CD4-positive, alpha-beta T cell treated with Interleukin-4 for 4 hours (primary cell): ENCODE measurements at places on chromosomes 3 and 15.

DNA sequence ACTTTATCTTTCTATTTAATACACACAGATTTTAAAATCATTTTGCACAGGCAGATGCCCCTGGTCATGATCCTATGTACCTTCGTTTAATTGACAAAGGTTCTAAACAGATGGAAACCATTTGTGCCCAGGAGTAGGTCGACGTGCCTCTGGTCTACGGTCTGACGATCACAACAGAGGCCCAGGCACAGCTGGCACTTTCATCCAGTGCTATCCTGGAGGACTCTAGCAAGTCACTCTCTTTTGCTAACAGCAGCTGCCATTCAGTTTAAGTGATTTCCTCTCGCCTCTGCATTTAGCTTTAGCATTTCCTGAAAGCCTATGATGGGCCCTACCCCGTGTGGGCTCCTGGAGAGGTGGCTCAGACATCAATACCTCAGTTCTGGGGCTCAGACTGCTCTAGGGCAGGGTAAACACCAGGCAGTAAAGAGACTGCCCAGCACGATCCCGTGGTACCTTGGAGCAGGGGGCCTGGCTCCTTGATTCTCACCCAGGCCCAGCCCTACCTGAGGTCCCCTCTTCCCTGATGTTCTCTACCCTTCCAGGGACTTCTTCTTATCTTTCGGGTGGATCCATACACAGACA is 83.2 kb upstream of the SNRPA1 start:
- no peak for DNase-seq

DNA sequence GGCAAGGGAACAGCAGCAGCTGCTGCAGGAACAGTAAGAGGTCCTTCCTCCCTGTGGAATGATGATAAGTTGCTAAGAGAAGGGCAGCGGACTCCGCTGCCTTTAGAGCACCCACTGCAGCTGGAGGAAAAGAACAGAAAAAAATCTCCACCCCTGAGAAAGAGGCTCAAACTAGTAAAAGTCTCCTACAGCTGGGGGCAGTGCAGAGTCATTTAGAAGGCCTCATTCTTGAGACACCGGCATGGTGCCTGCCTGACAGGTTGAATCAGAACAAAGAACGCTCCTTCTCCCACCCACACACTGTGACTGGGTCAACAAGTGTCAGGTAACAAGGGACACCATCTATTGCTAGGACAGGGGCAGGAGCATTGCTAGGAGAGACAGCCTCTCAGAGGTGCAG is 188.4 kb downstream of the ABHD5 start:
- DNase-seq, result no peak

DNA sequence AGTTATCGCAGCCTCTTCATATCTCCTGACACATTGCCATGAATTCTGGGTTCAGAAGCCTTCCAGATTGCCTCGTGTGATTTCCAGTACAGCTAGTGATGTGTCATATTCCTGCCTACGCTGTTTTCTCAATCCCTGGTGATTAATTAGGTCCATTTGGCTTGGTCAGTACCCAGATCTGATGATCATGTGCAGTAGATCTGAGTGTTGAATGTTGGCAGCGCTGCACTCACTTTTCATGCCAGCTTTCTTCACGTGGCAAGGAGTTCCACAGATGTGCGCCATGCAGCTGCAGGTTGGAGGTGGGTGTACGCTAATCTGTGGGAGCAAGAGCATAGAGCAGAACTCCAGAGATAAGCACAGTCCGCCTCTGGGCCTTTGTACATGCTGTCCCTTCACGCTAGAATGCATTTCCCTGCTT is 86.9 kb upstream of the COL6A5 start:
- no peak for DNase-seq

DNA sequence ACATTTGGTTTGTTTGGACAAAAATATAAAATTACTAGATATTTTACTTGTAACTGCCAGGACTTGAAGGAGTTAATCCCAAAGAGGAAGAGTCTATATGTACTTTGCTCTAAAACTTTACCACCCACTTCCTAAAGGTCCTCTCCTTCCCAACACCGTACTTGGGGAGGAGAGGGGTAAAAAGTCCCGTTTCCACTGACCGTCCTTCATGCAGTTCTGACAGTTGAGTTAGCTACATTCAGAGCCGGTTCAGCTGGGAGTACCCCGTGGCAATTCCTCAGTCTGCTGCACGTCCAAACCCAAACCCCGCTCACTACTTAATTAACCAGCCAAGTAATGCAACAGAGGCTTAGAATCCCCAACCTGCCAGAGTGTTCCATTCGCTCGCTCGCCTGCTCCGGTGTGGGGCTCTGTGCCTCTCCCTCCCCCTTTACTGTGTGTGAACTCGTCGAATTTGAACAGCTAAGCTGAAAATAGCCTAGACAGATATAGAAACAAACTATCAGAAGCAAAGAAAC is 519.7 kb downstream of the FOXP1 start:
- peak; percentile 48 for DNase-seq

GRCh38 chr3:28624084-28624483 is 275.5 kb upstream of the AZI2 start:
- DNase-seq, result no peak

GRCh38 chr3:47614788-47615187 is 36.1 kb upstream of the CSPG5 start:
- DNase-seq, result no peak

DNA sequence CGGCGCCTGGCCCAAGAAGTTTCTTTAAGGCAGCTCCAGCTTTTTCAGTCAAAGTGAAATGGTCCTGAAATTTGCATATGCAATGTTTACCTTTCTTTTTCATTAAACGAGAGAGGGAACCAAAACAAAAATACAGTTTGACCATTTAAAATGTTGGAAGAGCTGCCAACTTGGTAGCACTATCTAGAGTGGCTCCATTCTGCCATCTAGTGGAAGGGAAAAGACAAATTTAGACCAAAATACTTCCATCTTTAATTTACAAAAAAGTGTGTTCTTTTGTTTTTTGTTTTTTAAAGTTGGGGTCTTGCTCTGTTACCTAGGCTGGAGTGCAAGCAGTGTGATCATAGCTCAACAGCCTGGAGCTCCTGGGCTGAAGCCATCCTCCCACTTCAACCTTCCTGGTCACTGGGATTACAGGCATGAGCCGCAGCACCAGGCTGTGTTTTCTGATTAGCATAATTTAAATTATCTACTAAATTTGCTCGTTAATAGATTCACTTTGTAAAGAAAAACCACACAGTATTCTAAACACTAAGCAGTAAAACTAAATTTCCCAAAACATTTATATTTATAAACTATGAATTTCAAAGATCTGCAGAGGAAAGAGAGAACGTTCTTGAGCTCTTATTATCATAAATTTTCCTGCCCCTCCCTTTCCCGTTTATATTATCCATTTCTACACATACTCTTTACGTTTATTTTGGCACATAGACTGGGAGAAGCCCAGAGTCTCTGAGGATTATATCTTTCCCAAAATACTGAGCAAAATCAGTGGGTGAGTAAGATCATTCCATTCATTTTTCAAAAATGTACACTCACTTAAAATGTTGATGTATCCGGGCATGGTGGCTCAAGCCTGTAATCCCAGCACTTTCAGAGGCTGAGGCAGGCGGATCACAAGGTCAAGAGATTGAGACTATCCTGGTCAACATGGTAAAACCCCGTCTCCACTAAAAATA is 15.4 kb upstream of the RFC4 start:
- peak; percentile 58 for DNase-seq

GRCh38 chr3:31946484-31947081 is 34.5 kb downstream of the OSBPL10 start:
- DNase-seq, result no peak
